ENCODE measurements at places on chromosomes 2 and 18.

GRCh38 chr2:235945608-235946140, 222.5 kb downstream of the GBX2 start:
- no peak for DNase-seq

DNA sequence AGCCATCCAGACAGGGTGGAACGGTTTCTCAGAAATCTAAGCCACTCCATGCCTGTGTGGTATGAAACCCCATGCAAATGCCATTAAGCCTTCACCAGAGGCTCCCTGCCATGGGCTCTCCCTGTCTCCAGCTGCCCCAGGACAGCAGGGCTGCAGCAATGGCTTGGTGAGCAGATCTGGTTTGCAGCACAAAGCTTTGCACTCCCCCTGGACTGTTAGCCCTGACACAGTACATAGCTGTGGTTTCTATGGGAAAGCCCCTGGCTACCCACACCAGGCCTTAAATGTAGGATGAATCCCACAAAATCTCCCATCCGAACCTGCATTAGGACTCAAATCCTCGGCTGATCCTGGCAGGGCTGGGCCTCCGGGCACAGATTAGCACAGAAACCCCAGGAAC, 291.6 kb downstream of the TNS1 start:
- peak; percentile 30 for DNase-seq

- DNase-seq: no peak
Observed at GRCh38 chr2:45754131-45755010, 102.9 kb downstream of the PRKCE start.

DNA sequence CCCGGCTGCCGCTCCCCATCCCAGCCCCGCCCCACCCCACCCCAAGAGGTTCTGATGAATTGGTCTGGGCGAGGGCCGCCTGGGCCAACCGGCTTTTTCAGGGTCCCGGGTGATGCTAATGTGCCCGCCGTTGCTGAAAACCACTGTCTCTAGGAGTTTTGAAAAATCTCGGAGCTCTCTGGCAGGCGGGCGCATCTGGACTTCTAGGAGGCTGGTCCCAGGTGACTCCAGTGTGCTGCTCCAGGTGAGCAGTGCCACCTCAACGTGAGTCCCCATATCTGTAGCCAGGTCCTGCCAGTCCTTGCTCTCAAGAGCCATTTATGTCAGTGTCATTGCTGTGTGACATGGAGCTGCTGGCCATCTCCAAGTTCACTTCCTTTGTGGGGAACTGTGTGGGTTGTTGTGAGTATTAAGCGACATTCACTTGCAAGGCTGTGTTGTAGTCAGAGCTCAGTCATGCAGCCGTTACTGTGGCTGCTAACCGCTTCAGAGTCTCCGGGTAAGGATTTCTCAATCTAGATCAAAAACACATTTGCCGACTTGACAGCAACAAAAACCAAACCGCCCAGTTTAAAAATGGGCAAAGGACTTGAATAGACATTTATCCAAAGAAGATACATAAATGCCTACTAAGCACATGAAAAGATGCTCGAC, at the start of gene RFX8:
TSS of gene RFX8 (minus strand) at position 382 of the 654 bp plus-strand sequence. CDS start 8,264 bp downstream, outside the sequence.
- peak; percentile 68 for DNase-seq

DNA sequence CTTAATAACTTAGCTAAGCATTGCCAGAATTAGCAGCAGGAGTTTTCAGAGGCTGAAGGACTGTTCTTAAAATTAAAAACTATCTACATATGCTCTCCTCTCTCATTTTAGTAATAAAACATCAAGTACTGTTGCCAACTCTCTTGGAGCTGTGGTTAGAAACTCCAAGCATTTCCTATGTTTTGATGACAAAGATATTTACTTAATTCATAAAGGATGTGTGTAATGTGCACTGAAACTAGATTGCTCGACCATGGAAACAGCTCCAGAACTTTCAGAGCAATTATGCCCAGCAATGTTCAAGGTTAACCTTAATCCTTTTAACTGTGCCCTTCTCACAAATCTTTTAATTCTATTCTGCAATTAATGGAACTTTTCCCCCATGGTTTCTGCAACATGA, 8.4 kb downstream of the GRP start:
- DNase-seq: no peak

DNA sequence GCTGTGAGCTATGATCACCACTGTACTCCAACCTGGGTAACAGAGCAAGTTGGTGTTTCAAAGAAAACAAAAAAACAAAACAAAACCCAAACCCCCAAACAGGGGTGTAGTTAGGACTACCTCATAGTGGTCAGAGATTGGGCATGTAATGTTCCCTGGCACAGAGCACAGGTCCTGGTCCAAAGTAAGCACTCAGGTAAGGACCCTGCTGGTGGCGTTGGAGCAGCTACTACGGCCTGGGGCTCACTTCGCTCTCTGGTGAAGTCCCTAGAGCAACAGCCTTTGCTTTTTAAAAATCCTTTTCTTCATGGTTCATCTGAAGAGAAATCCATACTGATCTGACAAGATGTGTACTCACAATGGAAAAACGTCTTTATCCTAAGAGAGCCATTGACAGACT, 130.4 kb downstream of the ZNF236 start:
- no peak for DNase-seq

DNA sequence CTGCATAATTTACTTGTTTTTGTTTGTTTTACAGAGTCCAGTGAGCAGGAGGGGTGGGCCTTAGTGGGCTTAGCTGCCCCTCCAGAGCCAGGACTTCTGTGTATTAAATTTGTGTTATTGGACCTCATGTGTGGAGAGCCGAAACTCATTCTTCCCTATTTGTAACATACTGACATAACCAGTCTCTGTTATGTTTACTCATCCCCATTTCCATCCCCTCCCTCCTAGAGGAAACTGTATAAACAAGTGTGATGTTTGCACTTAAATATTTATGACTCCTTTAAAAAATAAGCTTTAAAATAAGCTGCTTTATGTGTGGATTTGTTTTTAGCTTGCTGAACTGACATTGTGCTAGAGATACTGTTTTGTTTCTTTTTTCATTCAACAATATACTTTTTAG, 13.8 kb downstream of the ZNF512 start:
- no peak for DNase-seq

DNA sequence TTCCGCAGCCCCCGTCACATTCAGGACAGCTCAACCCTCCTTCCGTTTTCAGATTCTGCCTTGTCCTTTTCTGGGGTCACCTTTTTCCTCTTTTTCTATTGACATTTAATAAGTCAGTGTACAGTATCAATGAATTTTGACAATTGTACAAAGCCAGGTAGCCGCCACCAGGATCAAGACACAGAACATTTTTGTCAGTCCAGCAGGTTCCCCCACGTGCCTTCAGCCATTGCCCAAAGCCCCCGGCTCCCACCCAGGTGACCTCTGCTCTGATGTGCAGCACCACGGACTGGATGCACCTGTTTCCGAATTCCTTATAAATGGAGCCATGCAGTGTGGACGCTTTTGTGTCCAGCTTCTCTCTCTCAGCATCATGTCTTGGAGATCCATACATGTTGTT, 30.0 kb downstream of the CROCC2 start:
- no peak for DNase-seq

- peak; percentile 3 for DNase-seq
Observed at GRCh38 chr2:154402213-154402612, 296.3 kb upstream of the KCNJ3 start.

DNA sequence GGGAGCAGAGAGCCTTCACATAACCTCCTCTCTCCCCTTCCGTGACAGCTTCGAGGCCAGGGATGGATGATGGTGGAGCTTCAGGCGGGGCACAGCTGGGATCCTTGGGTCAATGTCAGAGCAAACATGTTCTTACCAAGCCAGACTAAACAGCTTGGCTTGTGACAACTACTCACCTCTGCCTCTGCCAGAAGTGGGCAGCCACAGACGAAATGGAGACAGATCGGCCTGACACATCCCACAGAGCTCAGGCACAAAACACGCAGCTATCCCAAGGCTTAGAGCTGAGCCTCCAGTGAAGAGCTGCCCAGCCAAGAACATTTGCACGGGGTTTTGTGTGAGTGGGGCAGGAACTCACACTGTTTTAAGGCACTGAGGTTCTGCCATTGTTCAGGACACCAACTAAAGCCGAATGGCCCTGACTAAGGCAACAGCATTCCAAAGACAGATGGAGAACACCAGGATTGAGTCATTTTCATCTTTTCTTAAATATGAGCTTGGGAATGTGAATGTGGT, 12.8 kb downstream of the PXDN start:
- DNase-seq: no peak

GRCh38 chr2:2331881-2332280, 806 bp upstream of the MYT1L start:
- no peak for DNase-seq

DNA sequence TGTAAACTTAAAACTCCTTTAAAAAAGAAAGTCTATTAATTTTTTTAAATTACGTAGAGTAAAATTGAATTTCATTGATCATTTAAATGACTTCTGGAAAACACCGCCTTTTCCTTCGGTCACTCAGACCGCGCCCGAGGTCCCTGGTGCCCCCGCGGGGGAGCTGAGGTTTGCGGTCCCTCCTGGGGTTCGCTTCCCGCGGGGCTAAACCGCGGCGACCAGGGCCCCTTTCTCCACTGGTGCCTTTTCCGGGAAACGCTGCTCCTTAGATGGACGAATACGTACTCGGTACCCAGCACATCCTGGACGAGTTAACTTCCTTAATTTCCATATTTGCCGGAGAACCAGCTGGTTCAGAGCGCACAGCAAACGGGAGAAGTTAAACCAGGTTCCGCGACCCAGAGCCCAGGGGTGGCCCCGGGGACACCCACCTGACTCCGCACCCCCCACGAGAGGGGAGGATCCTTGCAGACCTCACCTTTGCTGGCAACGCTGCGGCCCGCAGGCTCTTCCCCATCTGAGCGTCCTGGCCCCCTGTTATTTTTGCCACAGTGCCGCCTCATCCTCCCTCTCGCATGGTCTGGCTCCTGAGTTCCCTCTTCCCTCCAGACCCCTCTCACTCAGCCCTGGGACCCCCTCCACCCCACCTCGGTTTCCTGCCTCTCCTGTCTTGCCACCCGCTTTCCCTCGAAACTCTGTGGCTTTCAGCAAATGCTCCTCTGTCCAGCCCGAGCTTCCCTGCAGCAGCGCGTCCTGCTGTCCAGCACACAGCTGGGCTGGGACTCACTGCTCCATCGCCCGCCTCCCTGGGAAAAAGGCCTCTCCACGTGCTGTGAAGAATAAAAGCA, 420.0 kb upstream of the MYT1L start:
- no peak for DNase-seq

GRCh38 chr18:35949903-35950627, 22.4 kb upstream of the RMP24 start:
- no peak for DNase-seq

GRCh38 chr2:72570413-72570812, 255.4 kb downstream of the EXOC6B start:
- DNase-seq: no peak

DNA sequence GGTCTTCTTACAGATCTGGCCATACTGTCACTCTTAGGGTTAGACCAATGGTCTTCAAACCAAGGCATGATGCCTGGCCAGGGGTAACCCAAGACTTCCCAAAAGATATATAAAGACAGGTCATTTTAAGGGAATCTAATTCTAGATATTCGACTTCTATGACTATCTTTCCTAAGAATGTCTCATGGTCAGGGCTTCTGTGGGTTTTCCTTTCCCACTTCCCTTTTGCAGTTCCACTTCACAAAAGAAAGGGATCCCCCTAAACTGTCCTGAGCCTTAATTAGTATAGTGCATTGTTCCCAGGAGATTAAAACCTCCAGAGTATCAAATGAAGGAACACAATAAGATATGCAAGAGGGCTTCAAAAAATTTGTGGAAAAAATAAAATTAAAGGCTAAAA, 223.6 kb upstream of the SIX2 start:
- no peak for DNase-seq

- peak; percentile 85 for DNase-seq
Observed at GRCh38 chr2:189287982-189288521, 108.5 kb upstream of the COL5A2 start.

GRCh38 chr2:151907286-151908203, 79.3 kb upstream of the ARL5A start:
- DNase-seq: no peak

DNA sequence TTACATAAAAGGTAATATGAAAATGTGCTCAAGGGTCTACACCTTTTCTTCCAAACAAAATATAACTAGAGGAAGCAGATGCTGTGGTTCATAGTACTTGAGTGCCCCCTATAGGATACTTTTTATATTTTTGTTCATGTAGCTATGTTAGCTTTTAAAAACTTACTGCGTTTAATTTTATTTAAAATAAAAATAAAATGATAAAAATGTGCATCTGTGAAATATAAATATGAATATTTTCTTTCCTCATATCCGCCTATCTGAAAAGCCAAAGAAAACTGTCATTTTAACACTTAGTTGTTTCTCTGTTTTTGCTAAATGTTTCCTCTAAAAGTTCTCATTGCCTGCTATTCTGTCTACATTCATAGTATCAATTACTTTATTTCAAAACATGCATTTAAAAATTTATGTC, 9.6 kb upstream of the LRP1B start:
- DNase-seq: no peak

GRCh38 chr2:195985741-195986140, 82.9 kb downstream of the DNAH7 start:
- DNase-seq: no peak

GRCh38 chr2:224086226-224086914, 47.3 kb upstream of the SERPINE2 start:
- peak; percentile 82 for DNase-seq

GRCh38 chr18:2625217-2625616, 30.3 kb upstream of the SMCHD1 start:
- DNase-seq: no peak

GRCh38 chr2:207765547-207765946, 4.2 kb downstream of the FZD5 start:
- DNase-seq: no peak

DNA sequence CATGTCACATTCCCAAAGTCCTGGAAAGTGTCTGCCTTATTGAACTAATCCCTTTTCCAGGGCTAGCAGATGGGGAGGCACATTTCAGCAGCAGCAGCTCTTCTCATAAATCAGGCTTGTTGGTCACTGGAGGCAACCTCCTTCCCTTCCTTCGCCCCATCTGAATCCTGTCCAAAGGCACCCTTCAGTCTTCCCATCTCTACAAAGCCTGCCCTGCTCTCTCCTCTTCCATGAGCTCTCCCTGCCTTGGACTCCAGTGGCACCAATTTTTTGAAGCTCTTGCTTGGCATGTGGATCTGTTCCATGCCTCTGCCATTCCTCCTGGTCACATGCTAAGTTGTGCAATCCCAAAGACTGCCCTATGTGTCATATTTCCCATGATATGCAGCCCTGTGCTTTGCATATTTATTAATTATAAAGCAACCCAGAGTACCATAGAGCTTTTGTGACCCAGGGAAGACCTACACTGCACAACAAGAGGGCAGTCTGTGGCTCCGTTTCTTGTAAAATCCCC, 70.3 kb downstream of the ANTXR1 start:
- DNase-seq: no peak

DNA sequence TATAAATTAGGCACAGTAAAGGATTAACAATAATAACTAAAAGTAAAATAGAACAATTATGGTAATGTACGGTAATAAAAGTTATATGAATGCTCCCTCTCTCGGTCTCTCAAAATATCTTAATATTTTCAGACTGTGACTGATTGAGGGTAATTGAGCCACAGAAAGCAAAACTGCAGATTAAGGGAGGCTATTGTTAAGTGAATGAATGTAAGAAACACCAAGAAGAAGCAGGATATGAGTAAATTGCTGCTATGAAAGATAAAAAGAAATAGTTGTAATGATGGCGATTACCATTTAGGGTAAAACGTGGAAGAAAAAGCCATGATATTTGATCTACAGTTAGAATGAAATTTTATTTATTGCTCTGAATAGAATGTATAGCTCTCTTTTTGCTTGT, 24.1 kb downstream of the GULP1 start:
- DNase-seq: no peak

Measured in non-pigmented ciliary epithelial cell (primary cell).